ENCODE measurements at places on chromosomes 4 and X.

- peak; percentile 54 for DNase-seq
Measured at GRCh38 chr4:86834901-86835300, 14.3 kb downstream of the SLC10A6 start.

- no peak for DNase-seq
Measured at GRCh38 chr4:18291256-18291655, 269.7 kb upstream of the LCORL start.

DNA sequence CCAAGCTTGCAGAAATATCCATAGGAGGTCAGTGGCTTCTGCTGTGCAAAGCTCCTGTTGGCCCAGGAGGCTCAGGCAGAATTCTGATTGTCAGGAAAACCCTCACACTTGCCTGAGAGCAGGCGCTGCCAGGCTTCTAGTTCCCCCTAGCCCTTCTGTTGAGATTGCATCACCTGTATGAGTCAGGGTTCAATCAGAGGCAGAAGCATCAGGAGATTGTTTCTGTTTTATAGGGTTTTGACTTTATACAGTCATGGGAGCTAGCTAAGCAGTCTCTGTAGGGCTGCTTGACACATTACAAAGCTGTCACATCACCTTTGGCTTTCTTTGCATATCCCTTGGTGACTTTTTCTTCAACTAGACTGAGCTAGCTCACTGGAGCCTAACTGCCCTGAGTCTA is 27.8 kb downstream of the DIPK2B start:
- DNase-seq = no peak

DNA sequence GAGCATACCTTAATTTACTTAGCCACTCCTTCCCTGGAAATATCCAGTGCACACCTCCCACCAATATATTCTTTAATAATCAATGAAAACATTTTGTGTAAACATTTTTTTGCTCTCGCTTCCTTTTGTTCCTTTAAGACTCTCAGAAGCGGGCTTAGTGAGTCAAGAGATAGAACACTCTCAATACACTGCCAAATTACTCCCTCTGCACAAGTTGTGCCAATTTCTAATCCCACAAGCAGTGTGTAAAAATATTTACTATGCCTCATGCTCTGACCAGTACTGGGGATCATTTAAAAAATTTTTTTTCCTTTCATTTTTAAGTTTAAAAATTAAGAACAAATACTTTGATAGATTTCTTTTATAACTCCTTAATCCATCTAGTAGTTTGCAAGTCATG is 5.1 kb downstream of the MORF4L2 start:
- no peak for DNase-seq

GRCh38 chr4:134465417-134465816 is 263.8 kb upstream of the PABPC4L start:
- DNase-seq = no peak

DNA sequence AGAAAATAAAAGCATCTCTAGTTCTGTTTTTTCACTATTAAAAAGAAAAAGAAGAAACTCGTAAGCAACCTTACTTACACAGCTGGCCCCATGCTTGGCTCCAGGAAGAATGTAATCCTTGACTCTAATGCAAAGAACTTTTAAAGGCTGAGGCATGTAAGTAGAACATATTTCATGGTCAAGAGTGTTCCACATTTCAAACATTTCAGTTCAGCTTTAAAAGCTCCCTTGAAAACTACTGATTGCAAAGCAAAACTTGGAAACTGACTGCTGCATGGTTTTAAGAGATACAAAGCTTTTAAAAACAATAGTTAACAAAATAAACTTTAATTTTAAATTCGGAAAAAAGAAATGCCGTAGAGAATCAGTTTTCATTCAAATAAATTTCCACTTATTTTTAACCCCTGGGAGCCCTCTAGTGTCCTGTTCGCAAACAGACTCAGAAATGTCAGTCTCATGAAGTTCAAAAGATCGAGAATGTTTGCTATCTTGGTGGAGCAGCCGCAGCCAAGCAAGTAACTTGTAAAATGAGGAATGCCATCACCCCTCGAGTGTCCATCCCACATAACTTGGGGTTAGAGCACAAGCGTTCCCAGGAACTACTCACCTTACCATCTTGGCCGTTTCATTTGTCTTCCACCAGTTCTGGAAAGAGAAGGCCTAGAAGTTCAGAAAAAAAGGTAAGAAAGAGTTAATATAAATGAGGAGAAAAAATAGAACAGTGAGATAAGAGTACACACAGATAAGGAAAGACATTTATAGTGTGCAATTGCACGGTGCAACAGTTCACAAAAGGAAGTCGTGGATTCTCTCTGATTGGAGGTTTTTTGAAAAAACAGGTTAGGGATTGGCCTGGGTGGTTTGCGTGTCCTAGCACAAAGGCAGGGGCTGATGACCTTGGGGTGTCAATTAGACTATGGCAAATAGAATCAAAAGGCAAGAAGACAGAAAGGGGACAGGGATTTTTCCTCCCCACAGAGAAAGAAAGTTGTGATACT is at the start of gene GASK1B:
Gene GASK1B, minus strand, starts transcription at position 765 of the 998 bp plus-strand sequence. CDS start 1,650 bp downstream, outside the sequence.
- peak; percentile 37 for DNase-seq

GRCh38 chr4:8739317-8739716 is 132.3 kb downstream of the HMX1 start:
- DNase-seq = no peak

DNA sequence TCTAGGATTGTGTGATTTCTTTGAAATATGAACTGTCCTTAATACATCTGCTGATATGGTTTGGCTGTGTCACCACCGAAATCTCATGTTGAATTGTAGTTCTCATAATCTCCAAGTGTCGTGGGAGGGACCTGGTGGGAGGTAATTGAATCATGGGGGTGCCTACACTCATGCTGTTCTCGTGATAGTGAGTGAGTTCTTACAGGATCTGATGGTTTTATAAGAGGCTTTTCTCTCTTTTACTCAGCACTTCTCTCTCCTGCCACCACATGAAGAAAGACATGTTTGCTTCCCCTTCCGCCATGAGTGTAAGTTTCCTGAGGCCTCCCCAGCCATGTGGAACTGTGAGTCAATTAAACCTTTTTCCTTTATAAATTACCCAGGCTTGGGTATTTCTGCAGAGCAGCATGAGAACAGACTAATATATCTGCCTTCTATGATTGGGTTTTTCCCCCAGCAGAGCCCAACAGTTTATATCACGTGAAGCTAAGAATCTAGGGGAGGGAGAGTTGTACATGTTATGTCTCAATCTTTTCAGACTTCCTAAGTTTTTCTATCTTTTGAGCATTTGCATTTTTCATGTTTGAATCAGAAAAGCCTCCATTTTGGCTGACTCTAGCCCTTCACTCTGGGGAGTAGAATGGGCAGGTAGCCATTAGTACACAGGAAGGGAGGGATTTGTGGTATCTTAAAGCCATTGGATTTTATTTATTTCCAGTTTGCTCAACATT is 58.9 kb downstream of the PLAC1 start:
- peak; percentile 91 for DNase-seq

- DNase-seq = no peak
Measured at GRCh38 chr4:123776267-123776666, 379.7 kb downstream of the SPRY1 start.

GRCh38 chr4:62656006-62656405 is 1455.9 kb downstream of the ADGRL3 start:
- DNase-seq = no peak

GRCh38 chr4:86014599-86014998 is 345.3 kb downstream of the MAPK10 start:
- peak; percentile 32 for DNase-seq

GRCh38 chr4:15934259-15934658 is 4.3 kb downstream of the FGFBP1 start:
- DNase-seq = no peak

DNA sequence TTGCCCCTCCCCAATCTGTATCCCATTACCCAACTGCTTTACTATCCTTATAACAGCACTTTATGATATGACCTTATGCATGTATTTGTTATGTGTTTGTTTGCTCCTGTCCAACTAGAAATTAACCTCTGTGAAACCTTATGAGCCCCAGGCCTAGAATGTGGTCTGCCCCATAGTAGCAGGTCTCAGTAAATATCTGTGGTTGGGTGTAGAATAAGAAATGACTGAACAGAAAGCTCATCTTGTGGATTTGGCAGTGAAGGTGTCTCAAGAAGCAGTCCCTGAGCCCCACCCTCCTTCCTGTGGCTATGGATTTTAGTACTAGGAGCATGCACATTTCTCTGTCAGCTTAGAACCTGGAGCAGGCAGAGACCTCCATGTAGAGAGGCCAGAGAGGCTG is 229.0 kb upstream of the LCORL start:
- DNase-seq = no peak
